ENCODE measurements at places on chromosomes 5 and 9.

DNA sequence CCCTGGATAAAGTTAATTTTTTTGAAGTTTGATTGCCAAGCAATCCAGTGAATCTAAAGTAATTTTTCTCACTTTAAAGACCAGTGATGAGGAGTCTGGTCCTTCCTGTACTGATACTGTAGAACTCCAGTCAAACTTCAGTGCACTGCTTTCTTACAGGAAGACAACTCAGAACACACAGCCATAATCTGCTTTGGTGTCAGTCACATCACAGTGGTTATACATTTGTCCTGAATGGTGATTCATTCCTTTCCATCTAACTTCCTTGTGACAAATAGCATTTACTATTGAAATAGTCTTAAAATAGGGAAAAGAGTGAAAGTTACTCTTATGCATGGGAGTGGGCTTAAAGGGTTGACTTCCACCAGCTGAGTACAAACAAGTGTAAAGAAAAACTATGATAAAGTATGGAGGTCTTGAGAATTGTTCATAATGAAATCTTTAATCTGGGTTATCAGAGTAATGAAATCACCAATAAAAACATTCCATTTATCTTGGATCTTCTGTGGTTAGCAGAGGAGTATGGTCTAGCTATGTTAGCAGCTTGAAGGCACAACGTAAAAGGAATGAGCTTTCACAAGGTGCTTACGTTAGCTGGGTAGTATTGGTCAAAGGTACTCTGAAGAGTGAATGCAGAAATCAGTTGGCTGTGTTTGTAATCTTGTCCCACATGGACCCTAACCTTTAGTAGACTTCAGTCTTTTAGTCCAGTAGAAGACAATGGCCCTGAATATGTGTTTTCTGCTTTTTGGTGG is 41.5 kb downstream of the DCP2 start:
- DNase-seq: no peak

DNA sequence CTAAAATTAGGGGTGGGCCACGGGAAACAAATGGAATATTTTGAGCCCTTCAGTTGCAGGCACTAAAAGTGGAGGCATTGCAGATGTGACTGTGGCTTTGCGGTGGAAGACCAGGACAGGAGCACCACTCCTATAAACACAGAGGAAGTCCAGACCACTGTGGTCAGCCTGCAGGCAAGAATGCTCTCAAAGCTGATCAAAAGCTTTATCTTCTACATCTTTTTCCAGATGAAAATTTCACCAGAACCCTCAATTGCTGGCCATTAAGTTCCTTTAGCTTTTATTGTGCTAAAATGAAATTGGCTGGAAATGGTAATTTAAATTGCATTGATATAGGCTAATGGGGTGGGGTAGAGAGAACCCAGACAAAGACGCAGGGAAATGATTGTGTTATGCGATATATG is 208.8 kb downstream of the ERCC6L2 start:
- peak; percentile 57 for DNase-seq

DNA sequence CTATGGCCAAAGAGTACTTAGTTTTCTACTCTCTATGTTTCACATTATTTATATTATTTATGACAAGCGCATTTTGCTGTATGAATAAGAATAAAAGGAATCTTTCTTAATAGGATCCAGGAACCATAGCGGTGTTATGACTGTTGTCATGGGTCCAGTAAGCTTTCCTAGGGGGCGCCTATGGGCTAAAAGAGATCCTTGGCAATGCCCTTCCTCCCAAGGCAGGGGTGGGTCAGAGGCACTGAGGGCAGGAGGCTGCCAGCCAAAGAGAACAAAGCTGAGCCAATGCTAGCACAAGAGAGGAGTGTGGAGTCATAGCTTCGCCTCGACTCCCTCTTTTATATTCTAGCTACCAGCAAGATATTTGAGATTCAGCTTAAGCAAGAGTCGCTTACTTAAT is 98.4 kb upstream of the GNAQ start:
- DNase-seq: peak; percentile 58

GRCh38 chr5:97778451-97778850 is 595.4 kb upstream of the RIOK2 start:
- no peak for DNase-seq

GRCh38 chr5:98994611-98995010 is 65.8 kb upstream of the CHD1 start:
- no peak for DNase-seq

GRCh38 chr9:135989722-135990467 is 28.7 kb upstream of the UBAC1 start:
- DNase-seq: no peak

DNA sequence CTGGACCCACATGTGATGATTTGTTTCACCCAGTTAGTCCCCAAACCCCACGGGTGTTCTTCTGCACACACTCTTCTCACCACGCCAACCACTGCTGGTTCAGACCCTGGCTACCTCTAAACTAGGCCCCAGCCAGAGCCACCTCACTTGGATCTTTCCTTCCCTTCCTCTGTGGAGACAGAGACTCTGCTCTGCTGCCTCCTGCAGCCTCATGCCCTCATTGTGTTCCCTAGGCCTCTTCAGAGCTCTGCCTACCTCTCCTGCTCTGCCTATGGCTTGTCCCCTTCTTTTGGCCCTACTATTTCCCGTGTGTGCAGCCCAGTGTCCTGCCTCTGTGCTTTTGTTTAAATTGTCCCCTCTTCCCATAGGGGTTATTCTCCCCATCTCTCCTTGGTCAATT is 79.7 kb downstream of the ARHGAP26 start:
- no peak for DNase-seq

GRCh38 chr9:34571481-34571810 is 18.1 kb downstream of the CNTFR start:
- no peak for DNase-seq

DNA sequence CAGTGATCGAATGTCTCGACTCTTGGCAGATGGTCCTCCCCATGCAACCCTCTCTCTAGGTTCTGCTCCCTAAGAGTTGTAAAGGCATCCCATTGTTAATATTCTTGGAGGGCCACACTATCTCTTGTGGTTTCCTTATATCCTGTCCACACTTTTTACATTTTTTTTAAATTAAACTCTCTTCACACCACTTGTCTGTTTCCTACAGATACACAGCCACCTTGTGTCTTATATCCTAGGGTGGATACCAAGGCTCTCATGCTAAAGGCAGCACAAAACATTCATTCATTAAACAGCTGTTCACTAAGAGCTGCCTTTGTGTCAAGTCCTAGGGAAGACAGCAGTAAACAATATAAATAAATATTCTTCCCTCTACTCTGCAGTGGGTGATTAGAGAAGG is 60.5 kb upstream of the SHISAL2B start:
- no peak for DNase-seq

DNA sequence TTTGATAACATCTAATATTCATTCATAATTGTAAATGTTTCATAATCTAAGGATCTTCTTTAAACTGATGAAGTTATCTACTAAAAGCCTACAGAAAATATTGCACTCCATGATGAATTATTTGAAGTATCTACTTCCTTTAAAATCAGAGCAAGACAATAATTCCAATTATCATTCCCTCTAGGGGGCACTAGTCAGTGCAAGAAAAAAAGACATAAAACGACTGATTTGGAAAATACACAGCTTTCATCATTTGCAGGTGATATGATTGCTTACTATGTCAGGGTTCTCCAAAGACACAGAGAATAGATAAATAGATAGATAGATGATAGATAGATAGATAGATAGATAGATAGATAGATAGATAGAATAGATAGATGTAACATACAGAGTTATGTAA is 13.5 kb upstream of the GRM6 start:
- DNase-seq: no peak

DNA sequence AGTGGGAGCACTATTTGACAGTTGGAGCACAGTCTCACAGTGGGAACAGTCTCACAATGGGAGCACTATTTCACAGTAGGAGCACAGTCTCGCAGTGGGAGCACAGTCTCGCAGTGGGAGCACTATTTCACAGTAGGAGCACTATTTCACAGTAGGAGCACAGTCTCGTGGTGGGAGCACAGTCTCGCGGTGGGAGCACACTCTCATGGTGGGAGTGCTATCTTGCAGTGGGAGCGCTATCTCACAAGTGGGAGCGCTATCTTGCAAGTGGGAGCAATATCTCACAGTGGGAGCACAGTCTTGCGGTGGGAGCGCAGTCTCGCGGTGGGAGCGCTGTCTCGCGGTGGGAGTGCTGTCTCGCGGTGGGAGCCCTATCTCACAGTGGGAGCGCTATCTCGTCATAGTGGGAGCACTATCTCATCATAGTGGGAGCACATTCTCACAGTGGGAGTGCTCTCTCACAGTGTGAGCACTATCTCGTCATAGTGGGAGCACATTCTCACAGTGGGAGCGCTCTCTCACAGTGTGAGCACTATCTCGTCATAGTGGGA is 56.1 kb downstream of the MED10 start:
- no peak for DNase-seq

- DNase-seq: no peak
These were observed 66.7 kb downstream of the PPARGC1B start for GRCh38 chr5:149796836-149797235.

DNA sequence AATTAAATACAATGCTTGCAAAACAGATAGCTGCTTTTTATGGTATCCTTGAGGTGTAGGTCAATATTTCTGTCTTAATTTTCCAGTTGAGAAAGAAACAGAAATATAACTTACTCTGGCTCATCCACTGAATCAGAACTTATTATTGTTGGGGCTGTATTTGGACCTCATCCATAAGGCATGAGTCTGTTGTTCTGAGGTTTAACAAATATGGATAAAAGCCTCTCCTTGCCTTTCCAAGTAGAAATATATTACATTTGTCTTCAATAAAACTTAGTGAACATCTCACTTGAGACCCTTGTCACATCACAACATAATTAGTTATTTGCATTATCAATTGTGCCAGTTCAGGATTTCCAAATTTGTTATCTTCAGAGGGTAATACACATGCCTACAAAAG is 525.8 kb downstream of the AGTPBP1 start:
- no peak for DNase-seq

DNA sequence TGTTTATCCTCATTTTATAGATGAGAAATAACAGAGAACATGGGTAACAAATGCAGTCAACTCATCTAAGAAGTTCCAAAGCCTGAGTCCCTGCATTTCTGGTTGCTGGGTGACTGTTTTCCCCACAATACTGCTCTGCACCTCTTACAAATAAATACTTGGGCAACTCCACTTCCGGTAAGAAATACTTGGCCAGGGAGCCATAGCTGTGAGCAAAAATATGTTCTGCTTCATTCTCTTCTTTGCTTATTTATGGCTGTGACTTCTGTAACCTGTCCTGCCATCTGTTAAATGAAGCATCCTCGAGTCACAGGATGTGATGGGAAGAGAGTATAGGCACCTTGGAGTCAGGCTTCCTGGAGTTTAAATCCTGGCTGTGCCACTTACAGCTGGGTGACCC is 49.9 kb downstream of the GDNF start:
- no peak for DNase-seq

Data from femur (tissue), 1 donor.